Panc1 (cell line): ENCODE measurements at places on chromosomes 5 and 9. TPM values are rescaled to one million over a fixed set of nuclear protein-coding genes. Genes with fewer than 3 reads are reported as not detected.

DNA sequence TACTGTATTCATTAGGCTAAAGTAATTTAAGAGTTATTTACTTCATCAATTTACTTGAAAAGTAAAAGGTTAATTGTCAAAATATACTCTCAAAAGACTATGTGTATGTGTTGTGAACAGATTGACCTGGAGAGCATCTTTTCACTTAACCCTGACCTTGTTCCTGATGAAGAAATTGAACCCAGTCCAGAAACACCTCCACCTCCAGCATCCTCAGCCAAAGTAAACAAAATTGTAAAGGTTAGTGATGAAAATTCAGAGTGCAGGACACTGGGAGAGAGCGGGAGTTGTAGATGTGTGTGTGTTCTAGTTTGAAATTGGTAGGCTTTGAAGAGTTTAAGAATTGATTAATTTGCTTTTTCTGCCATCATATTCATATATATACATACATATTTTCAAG lies 41.9 kb downstream of the KIF2A start:
- no peak for DNase-seq

DNA sequence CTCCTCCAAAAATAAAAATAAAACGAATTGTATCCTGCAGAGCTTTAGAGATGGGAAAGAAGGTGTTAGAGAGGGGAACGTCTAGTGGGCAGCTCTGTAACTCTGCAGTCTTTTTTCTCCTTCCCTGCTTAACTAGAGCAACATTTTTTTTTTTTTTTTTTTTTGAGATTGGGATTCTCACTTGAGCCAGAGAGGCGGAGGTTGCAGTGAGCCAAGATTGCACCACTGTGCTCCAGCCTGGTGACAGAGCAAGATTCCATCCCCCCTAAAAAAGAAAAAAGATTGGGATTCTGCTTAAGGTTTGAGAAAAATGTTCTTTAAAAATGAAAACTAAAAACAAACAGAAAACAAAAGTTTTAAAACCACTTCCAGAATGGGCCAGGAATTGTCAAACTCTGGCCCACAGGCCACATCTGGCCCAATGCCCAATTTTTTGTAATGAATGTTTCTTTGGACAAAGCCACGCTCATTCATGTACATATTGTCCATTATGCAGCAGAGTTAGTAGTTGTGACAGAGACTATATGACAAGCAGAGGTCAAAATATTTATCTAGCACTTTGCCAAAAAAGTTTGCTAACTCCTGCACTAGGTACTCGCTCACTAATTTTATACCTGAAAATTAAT lies 98.5 kb downstream of the ZCCHC7 start:
- DNase-seq: no peak

GRCh38 chr5:67974054-67974453 lies 241.5 kb upstream of the PIK3R1 start:
- no peak for DNase-seq

- DNase-seq: no peak
These were observed 11.1 kb downstream of the TRIM14 start for GRCh38 chr9:98107926-98108325.

The GMCL2 gene
- total RNA-seq: not detected
